Eye (tissue), 1 donor: ENCODE measurements at places on chromosomes 6 and 20.
A peak's percentile ranks its signal among the peaks of the same experiment; 100 is the strongest.

DNA sequence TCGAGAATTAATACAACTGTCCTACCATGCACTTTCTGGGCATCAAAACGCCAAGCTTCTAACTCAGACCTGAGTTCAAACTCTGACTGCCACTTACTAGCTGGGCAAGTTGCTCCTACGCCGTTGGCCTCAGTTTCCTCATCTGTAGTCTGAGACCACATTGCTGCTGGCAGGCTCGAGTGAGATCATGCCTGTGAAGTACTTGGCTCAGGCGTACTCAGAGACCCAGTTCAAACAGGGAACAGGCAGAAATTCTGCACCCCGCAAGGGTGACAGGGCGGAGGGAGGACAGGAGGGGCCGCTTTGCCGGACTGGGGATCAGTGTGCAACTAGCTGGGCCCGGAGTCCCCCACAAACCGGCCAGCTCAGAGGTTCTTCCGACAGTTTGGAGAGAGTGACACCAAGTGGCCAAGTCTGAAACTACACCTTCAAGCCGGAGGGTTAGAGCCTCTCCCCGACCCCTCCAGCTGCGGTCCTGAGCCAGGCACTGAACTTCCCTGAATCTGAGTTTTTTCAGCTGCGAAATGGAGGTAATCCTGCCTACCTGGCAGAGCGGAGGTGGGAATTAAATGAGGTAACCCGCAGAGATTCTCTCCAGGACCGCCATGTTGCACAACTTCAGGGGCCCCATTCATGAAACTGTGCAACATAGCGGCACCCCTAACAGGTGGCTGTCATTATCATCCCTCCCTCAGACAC, 46.0 kb upstream of the PTPN1 start:
- peak; percentile 82 for DNase-seq

GRCh38 chr6:45727228-45727627, 288.4 kb downstream of the CLIC5 start:
- no peak for DNase-seq

DNA sequence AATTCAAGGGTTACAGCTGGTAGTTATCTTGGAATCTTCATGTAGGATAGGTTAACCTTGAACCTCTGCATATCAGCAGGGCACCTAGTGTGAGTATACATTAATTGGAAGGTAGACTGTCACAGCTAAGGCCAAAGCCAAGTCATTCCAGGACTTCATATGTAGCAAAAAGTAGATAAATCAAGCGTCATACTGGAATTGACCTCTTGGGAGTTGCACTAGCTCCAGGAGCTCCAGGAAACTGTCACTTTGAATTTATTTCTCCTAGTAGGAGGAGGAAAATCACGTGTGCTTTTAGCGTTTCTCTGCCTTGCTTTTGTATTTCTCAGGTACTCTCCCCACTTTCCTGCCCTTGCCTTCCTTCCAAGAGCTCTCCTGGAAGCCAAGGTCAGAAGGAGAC, 30.3 kb downstream of the RIPOR2 start:
- peak; percentile 80 for DNase-seq

DNA sequence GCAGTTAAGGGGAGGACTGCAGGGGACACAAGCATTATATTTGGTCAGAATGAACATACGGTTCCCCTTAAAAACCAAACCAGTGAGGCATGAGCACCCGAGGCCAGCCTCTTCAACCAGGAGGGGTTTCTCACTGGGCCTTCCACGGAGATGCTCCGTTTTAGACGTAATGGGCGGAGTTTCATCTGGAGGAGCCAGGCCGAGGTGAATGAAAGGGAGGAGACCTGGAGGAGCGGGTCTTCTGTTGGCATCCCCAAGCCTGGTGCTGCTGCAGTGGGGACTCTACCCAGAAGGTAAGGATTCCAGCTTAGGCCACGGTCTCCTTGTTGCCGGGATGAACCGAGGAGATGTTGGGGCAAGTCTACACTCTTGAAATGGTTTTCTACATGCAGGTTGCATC, 47.4 kb downstream of the ADNP start:
- no peak for DNase-seq
